ENCODE measurements at places on chromosomes 2 and 18.

GRCh38 chr2:156663757-156664409 is 227.7 kb downstream of the GPD2 start:
- no peak for DNase-seq

DNA sequence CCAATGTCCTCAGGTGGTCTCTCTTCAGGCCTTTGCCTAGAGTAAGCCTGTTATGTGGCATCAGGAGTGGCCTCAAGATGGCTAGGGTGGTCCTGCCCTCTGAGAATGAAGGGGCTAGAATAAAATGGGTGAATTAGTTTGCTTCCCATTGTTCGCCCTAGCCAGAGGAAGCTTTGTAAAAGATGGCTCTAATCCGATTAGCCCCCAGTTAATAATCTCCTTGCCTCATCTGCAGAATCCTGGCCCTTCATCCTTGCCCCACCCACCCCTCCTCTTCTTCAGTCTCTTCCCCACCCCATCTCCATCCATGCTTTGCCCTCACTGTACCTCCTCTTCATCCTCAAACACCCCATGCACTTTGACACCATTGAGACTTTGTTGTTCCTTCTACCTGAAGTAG is 57.4 kb upstream of the LGALSL start:
- DNase-seq, result no peak

DNA sequence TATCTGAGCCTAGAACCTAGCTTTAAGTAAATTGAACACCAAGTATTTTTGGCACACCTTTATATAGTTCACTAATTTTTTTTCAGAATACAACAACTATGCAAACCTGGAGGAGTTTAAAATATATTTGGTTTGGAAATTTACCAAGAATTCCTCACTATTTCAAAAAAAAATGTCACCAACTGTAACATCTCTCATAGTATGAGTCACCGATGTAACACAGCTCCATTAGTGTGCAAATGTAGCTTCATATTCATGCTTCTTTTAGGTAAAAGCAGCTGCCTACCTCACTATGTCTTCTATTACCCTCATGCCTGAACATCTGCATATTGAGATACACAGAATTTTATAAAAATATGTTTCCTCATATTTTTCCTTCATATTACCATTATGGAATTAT is 80.5 kb downstream of the NRXN1 start:
- DNase-seq, result no peak

DNA sequence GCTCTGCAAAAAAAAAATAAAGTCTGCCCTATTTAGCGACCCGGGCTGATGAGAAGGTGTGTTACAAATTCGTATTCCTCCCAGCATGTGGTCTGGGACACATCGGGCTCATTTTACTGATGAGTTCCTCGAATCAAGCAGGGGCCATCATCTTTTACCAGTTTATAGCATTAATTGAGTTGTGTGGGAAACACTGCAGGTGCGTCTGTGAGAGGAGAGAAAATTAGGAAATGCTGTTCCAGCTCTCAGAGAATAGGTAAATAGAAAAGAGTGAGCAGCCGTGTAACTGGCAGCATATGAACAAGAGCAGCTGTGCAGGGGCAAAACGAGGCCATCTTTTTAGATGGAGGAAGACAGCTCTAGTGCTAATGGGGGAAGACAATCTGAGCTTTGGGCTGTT is 216.7 kb downstream of the SETBP1 start:
- no peak for DNase-seq

DNA sequence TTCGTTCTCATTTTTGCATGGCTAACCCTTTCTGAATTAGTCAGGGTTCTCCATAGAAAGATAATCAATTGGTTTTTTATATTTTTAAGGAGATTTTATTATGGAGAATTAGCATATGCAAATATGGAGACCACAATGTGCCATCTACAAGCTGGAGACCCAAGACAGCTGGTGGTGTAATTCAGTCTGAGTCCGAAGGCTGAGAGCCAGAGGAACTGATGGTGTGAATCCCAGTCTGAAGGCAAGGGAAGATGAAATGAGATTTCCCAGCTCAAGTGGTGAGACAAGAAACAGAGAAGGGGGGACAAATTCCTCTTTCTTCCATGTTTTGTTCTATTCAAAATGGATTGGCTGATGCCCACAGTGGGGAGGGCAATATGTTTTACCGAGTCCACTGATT is 80.7 kb downstream of the PLCL1 start:
- DNase-seq, result no peak

DNA sequence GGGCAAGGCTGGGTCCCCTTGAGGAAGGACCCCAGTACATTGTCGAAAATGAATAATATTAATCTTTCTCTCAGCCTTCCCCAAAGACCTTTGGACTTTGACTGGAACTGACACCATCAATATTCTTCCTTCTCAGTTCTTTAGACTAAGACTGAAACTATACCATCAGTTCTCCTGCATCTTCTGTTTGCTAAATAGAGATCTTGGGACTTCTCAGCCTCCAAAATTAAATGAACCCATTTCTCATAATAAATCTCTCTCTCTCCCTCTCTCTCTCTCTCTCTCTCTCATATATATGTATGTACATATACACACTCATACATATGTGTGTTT is 39.7 kb upstream of the VRK2 start:
- DNase-seq, result no peak

- no peak for DNase-seq
Measured at GRCh38 chr18:28854964-28855363, 678.0 kb upstream of the CDH2 start.

DNA sequence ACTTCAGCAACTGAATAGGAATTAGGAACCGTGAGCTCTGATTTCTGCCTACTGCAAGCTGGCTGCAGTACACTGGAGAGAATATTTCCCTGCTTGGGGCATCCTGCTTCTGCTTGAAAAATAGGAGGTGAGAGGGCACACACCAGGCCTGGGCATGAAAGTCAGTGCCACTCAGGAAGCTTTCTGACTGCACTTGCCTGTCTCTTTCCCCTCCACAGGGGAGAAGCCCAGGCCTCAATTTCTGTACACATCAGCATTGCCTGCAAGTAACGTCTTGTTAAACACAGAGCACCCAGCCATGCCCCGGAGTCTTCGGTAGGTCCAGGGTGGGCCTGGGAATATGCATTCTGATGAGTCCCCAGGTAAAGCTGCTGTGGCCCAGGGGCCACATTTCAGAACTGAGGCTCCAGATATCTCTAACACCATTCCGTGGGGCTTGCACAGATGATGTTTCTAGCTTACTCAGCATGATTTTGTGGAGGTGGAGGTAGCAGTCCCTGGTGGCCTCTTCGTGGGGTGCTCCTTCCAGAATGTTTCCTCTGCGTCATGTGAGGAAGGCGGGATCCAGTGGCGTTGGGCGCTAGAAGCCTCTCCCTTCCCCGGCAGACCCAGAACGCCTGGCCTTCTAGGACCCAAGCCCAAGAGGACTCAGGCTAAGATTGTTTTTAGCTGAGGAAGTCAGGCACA is 114.1 kb downstream of the ZBTB7C start:
- DNase-seq, result no peak

DNA sequence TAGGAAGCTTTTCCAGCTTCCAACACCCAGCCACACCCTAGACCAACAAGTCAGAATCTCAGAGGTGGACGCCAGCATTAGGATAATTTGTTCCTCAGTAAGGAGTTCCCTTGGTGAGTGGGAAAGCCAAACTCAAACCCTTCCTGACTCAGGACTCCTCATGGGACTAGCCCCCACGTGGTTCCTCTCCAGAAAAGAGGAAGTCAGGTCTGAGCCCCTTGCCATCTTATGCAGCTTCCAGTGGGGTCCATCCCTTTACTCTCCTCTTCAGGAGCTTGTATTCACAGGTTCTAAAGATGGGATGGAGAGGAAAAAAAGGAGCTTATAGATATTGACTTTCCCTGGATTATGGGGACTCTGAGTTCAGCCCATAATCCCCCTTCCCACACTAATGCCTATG is 14.8 kb upstream of the NOTO start:
- no peak for DNase-seq

DNA sequence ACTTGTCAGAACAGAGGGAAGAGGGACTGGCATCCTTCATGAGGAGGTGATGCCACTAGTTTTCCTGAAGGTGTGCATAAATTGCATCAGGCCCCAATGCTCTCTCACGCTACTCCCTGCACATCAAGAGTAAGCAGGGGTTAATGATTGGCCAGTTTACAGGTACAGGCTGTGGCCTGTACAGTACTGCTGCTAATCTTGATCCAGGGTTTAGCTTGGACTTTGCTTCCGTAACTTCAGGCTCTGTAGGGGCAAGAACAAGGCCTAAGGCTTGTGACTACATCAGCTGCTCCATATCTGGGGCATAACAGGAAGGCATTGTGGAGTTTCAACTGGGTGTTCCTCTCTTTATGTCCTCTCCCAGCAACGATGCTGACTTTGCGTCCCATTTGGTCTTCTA is 96.8 kb upstream of the FZD7 start:
- no peak for DNase-seq

GRCh38 chr2:215160081-215160480 is 21.7 kb upstream of the ABCA12 start:
- DNase-seq, result no peak

GRCh38 chr2:99545604-99546003 is 55.8 kb upstream of the REV1 start:
- no peak for DNase-seq

DNA sequence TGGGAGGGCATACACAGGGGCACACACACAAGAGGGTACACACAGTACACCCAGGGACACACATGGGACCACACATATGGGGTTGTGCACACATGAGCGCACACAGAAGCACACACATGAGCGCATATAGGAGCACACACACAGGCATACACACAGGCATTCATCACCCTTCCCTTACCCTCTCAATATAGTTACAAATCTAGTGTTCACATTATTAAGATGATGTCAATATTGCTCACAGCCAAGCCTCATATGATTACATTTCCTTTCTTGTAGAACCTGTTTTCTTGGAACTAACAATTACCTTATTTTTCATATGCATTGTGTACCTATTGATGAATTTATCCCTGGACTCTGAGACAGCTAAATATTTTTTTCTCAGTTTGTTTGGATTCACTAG is 156.7 kb downstream of the FHOD3 start:
- DNase-seq, result no peak

- no peak for DNase-seq
Measured at GRCh38 chr2:120846406-120847095, 110.9 kb downstream of the GLI2 start.

DNA sequence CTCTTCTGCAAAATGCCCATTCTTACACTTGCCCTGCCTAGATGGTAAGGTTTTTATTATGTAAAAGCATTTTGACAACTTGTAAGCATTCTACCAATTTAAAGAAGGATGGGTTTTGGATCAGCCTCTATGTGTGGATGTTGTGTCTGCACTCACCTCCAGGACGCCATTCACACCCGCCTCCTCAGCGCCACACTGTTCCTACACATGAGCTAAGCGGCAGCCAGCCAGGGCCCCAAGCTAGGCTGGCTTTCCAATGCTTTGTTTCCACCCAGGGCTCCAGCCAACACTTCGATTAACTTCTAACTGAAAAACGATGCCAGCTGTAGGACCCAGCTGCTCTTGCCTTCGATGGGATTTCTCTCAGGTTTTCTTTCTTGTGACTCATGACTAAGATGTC is 73.3 kb upstream of the FZD7 start:
- DNase-seq, result no peak

DNA sequence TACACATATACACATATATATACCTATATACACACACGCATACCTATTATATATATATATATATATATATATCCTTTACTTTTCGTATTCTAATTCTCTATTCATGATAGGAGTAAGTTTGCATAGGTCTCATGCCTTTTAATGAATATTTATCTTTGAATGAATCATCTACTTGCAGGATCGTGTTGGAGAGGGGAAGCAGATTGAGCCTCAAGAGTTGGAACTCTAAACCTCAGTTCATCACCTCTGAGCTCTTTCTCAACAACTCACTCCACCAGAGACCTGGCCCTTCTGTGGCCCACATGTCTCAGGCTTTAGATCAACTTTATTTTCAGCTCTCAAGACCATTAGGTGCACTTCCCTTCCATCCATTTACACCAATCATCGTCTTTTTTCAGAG is 490.4 kb upstream of the ID2 start:
- DNase-seq, result no peak

DNA sequence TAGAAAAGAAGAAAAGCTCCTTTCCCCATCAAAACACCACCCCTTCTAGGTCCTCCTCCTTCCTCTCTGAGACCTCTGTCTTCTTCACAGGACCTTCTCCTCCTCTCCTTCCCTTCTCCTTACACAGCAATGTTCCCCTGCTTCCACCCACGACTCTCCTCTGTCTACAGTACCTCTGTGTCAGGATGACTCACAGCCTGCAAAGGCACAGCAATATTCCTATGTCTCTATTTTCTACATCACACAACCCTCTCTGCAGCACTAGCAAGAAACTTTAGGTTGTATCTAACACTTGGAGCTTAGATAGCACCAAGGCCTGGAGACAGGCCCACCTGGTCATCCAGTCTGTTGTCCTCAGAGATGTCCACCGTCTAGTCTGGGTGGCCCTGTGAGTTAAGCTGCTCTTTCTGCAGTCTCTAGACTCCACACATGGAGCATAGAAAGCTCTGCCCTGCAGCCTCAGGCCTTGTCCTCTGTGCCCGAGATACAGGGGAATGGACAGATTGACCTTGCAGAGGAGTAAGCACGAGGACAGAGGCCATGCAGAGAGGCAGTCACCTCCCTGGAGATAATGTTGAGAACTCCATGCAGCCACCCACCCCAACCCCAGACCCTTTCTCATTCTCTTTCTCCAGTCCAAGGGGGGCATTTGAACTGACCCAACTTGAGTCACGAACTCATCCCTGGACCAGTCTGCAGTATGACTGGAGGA is 212.0 kb downstream of the TNS1 start:
- DNase-seq, result no peak

GRCh38 chr2:634636-635388 is 42.4 kb downstream of the TMEM18 start:
- DNase-seq, result no peak

Data from stimulated activated CD4-positive, alpha-beta T cell treated with anti-CD3 and anti-CD28 coated beads, Interleukin-4, amount 100 ng/mL, for 4 hours (primary cell).